ENCODE measurements at places on chromosomes 3 and 15.

DNA sequence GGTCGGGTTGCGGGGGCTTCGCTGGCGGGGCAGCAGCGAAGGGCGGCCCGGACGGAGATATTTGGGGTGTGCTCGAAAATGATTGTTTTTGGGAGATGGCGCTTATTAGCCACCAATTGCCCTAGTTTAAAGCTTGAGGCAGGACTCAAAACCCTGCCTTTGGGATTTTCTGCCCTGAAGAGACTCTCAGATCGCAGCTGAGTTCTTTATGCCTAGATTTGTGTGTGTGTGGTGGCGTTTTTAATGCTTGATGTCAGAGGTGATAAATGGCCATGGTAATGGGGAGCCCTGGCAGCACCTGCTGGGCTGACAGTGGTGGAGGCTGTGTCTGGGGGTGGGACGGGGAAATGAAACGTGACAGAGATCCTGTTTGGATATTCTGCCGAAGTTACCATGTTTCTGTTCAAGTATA, 604 bp downstream of the KCTD6 start:
- peak; percentile 58 for DNase-seq

DNA sequence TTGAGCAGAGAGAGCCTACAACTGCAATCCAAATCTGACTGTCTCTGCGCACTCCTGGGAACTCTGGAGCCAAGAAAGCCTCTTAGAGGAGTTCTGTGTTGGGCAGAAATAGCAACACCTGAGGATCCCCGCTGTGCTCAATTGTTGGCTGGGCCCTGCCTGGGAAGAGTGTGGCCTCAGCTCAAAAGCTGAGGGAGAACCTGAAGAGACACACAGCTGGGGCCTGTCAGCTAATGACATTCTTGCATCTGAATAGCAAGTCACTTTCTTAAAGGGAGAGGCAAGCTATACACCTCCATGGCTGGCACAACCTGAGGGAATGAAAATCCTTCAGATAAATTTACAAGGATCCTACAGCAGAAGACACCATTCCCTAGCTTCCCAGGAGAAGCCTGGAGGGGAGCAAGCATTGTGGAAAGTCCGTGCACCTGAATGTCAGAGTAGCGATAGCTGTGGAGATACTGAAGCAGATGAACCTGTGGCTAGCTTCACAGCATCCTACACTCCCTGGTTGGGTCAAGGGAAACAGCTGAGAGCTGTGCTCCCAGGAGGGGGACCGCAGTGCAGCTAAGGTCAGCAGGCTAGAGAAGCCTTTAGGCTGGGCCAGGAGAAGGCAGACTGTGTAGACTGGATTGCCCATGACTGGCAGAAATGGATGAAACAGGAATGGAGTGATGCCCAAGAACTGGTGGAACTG, 159.9 kb upstream of the PFN2 start:
- no peak for DNase-seq

DNA sequence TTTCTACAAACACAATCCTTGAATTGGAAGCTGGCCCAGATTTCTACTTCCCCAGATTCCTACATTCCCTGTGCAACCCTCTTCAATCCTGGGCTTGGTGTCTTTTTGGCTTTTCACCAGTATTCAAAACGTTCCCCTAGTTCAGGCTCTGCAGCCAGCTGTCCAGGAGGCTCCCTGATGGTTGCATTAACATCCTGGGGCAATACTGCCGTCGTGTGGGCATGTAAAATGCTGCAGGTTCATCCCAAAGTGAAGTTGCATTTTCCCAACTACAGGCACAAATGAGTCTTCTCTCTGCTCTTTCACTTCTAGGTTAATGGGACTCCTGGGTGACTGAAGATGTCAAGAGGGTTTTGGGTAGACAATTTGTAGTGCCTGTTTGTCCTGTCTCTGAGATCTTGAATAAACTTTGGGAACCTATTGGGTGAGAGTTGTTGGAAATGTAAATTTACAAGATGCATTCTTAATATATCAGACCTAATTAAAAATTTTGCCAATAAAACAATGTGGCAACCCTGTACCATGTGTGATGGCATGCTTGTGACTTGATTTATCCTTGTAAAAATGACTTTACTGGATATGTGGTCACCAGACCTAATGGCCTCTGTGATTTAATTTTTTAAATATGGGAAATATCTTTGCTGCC, 28.6 kb downstream of the SOX14 start:
- DNase-seq = no peak

DNA sequence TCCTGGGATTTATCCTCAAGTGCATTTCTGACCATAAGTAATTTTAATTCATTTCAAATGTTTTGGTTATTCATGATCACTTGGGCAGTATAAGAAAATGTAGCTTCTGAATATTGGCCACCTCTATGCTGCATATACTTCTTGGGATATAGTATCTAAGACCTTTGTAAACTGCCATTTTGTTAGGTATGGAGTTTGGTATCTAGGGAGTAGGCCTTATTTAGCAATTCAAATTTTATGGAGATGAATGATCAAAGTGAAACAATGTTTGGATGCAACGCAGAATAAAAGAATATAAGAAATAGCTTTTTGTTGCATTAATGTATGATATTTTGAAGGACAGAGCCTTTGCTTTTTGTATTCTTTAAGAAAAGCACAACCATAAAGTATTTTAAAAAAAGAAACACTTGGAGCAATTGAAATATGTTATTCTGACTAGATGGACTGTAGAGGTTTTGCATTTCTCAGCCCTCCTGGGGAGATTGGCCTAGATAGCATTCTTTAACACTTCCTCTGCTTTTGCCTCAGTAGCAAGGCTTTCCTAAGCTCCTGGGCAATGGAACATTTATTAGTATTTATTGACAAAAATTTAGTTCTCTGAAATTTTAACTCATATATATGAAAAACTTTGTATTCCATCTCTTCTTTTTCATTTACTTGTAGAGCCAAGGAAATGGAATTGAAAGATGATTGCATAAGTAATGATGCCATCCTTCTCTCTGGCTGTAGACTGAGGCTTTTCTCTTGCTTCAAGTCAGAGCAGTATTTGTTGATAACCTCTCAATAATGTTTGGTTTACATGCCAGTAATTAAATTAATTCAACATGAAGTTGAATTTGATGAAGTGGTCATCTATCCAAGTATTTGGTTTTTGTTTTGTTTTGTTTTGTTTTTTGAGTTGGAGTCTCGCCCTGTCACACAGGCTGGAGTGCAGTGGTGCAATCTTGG, 61.8 kb upstream of the UTS2B start:
- no peak for DNase-seq

GRCh38 chr3:107993771-107994170, 97.1 kb downstream of the CD47 start:
- DNase-seq = no peak

- DNase-seq = no peak
Measured at GRCh38 chr3:173920386-173920785, 522.8 kb downstream of the NLGN1 start.

DNA sequence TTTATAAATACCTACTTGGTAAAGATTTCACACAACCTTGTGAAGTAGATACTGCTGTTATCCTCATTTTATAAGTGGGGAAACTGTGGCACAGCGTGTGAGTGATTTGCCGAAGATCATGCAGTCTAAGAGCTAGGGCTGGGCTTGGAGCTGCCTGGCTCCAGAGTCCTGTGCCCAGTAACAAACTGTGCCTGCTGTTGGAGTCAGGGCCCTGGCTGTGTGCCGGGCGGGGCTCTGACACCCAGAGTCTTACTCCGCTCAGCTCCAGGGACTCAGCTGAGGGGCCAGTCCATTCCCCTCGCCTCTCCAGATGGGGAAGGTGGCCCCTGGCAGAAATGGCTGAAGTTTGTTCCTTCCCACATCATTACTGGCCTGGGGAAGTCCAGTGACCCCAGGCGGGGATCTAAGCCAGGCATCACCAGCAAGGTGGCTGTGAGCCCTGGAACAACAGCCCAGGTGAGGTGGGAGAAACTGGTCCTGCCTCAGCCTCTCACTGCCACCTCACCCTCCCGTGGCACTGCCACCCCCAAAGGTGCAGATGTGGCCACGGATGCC, 17.3 kb upstream of the PLXNA1 start:
- no peak for DNase-seq

GRCh38 chr3:61409638-61410037, 151.7 kb upstream of the PTPRG start:
- no peak for DNase-seq

- DNase-seq = no peak
Measured at GRCh38 chr3:22364851-22365250, 613.8 kb upstream of the ZNF385D start.

- no peak for DNase-seq
Measured at GRCh38 chr3:17221529-17221928, 336.8 kb downstream of the PLCL2 start.

DNA sequence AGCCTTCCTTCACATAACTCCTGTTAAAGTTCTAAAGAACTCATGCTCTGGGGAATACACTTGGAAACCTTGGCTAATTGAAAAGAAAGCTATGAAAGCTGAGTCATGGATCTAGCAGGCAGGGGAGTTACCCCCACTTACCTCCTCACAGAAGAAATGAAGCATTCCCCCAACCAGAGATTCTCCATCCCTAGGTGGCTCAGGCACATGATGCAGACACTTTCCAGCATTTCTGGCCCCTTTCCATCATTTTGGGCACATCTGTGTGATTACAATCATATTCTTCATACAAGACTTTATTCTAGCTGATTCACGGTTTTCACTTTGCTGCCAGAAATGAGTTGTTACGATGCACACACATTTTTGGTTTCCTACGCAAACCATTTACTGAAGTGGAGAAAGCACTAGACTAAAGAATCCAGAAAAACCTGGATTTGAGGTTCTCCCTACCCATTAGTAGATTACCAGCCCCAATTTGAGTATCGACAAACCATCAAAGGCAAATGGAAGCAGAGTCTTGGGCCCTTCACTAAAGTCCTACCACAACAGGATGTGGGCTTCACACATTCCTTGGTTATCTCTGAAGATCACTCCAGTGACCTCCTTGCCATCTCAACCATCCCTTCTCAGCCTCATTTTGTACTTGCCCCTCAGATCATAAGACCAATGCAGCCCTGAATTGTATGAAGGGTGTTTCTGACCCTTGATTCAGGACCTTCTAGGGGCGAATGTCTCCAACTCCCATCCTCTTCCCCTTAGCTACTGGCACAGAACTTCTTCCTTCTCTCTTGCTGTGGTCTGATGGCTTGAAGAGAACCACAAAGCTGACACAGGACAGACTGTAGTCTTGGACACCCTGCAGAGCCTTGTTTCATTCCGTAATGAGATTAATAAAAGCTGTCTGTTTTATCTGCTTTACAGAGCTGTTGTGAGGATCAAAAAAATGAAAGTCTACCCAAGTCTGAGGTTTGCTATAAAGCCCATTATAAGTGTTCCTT, 42.5 kb upstream of the SNRK start:
- peak; percentile 61 for DNase-seq

DNA sequence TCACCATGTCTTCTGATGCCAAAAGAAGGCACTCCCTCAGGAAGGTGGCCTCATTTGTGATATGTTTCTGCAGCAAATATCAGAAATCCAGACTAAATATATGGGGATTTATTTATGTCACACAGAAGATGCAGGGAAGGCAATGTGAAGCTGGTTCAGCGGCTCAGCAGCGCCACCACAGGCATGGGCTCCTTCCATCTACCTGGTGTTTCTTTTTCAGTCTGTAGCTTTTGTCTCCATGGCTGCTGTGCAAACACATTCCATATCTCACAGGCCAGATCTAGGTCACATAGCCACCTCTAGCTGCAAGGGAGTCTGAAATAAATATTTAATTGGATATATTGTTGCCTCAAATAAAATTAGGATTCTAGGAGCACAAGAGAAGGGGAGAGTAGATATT, 502.1 kb upstream of the IL12A start:
- DNase-seq = no peak

DNA sequence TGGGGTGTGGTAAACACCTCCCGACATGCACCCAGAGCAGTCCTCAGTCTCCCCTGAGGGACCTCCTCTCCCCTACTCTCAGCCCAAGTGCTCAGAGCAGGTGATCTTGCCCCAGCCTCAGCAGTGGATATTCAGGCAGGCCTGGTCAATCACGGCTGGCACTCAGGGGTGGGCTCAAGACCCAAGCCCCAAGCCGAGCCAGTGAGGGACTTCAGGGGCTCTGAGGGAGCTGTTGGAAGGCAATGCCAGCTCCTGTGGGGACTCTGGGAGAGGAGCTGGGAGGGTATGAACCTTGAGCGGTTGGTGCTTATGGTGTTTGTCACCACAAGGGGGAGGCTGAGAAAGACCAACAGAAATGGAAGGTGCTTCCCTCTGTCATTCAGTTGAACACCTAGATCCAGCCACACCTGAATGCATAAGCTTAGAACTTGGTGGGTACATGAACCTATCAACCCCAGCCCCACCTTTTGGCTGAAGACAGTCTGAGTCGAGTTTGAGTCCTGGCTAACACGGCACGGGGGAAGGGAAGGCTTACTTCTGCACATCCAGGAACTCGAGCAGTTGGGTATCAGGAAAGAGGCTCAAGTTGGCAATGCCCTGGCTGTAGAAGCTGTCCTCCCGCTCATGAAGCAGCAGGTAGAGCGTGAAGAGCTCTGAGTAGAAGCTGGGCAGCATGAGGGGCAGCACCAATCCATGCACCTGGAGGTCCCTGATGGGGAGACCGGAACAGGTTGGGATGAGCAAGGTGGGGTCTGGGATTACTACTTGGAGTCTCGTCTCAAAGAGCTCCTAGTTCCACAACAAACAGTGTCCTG, 19.2 kb downstream of the ALS2CL start:
- no peak for DNase-seq

DNA sequence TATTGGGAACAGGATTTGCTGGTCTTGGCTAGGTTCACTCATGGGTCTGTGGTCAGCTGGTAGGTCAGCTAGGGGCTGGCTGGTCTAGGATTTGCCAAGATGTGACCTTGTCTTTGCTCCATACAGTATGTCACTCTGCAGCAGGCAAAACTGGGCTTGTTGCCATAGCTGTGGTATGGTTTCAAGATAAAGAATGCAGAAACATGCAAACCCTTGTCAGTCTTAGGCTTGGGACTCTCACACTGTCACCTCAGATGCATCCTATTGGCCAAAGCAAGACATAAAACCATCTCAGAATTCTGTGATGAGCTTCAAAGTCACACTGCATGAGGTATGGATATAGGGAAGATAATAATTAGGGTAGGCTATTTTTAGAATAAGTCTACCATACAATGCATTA, 66.6 kb upstream of the TBC1D5 start:
- no peak for DNase-seq

- DNase-seq = no peak
Measured at GRCh38 chr15:51335087-51335486, 3.3 kb downstream of the CYP19A1 start.

DNA sequence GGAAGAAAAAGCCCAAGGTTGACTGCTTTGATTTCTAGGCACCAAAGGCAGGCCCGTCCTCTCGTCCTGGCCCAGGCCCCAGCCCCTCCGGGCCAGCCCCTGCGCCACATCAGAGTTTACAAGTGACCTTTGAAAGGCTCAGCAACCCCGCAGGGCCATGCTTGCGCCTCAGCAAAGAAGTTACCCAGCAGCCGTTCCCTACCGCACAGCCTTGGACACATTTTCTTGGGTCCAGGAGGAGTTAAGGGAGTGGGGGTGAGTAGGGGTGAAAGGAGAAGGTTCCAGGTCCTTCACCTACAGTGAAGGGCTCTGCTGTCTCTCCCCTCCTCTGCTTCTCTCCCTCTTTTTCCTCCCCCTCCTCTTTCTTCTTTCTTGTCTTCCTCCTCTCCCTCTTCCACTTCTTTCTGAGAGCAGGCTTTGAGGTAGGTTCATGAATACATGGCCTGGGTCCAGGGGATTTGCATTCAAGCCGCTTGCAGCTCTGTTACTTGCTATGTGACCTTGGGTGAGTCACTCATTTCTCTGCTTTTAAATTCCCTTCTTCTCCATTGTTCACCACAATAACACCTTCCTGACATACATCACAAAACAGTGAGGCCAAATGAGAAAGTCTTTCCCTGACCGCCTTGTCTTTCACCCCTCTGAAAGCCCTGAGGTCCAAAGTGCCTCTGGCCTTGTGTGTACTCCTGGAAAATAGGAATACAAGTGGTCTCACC, 223.3 kb upstream of the TPRG1 start:
- DNase-seq = no peak

GRCh38 chr3:119611664-119612063, 14.0 kb downstream of the PLA1A start:
- DNase-seq = no peak

Measured in activated CD8-positive, alpha-beta memory T cell treated with anti-CD3 and anti-CD28 coated beads, Interleukin-2, amount 10 ng/mL, durations not matched to agents 7 days and 5 days (primary cell).